ENCODE measurements at places on chromosomes 16 and 17.

DNA sequence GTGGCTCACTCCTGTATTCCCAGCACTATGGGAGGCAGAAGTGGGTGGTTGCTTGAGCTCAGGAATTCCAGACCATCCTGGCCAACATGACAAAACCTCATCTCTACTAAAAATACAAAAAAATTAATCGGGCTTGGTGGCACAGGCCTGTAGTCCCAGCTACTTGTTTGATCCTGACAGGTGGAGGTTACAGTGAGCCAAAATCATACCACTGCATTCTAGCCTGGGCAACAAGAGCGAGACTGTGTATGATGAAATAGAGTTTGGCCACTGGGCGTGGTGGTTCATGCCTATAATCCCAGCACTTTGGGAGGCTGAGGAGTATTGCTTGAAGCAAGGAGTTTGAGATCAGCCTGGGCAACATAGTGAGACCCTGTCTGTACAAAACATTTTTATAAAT, 173.3 kb downstream of the TANC2 start:
- no peak for DNase-seq

- no peak for DNase-seq
These were observed 16.8 kb upstream of the ENGASE start for GRCh38 chr17:79057737-79058385.

- DNase-seq = peak; percentile 75
These were observed 204.1 kb upstream of the CIBAR2 start for GRCh38 chr16:85316321-85316919.

GRCh38 chr16:53583401-53583800, 80.4 kb upstream of the AKTIP start:
- no peak for DNase-seq

GRCh38 chr17:65100316-65101140, 36.6 kb upstream of the RGS9 start:
- DNase-seq = peak; percentile 83

- DNase-seq = no peak
These were observed 44.8 kb downstream of the UTP18 start for GRCh38 chr17:51305182-51305581.

DNA sequence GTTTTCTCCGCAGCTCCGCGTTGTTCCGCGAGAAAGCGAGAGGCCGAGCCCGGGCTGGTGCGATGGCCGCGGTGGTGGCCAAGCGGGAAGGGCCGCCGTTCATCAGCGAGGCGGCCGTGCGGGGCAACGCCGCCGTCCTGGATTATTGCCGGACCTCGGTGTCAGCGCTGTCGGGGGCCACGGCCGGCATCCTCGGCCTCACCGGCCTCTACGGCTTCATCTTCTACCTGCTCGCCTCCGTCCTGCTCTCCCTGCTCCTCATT, 404 bp downstream of the EMC6 start:
- DNase-seq = no peak

DNA sequence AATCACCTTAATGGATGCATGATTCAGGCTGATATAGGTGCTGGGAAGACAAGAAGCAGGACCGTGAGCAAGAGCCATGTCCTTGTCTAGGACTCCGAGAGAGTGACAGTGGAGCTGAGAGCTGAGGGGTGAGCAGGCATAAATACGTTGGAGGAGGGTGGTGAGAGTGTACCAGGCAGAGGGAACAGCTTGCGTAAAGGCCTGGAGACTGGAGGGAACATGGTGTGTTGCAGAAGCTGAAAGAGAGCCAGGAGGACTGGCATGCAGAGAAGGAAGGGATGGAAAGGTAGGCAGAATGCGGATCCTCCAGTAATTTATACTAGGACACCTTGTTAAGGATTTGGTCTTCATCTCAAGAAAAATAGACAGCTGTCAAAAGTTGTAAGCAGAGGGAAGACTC, 653.2 kb downstream of the HS3ST4 start:
- no peak for DNase-seq

- DNase-seq = no peak
These were observed 111.9 kb upstream of the TNRC6C start for GRCh38 chr17:77846531-77847085.

DNA sequence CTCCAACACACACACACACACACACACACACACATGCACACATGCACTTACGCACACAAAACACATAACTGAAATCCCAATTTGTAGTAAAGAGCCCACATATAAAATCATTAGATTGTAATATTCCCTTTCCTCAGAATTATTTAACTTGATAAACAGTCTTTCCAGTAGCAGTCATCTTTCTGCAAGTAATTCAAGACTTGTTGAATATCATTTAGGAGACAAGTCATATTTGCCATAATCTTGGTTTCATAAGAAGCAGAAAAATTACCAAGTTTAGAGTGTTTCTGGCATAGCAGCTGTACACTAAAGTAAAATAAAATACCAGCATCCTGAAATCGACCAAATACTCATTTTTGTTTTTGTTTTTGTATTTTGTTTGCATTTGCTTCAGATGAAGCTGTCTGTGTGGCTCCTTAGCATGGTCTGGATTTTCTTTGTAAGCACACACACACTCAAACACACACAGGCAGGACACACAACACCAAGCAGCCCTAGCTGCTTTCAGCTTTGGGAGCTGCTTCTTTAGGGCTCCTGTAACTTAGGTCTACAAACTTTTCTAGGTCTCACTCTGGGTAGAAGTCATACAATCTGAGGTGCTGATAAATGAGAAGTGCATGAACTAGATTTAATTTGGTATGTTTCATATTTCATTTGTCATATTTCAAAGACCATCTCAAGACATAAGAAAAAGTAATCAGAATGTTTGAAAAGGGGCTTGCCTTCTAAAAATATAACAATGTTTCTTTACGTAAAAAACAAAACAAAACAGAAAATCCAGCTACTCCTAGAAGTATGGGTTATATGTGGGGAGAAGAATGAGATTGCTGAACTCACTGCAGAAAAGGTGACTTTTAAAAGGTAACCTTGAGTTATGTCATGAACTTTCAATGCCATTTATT, 3.0 kb downstream of the SALL1 start:
- DNase-seq = no peak

DNA sequence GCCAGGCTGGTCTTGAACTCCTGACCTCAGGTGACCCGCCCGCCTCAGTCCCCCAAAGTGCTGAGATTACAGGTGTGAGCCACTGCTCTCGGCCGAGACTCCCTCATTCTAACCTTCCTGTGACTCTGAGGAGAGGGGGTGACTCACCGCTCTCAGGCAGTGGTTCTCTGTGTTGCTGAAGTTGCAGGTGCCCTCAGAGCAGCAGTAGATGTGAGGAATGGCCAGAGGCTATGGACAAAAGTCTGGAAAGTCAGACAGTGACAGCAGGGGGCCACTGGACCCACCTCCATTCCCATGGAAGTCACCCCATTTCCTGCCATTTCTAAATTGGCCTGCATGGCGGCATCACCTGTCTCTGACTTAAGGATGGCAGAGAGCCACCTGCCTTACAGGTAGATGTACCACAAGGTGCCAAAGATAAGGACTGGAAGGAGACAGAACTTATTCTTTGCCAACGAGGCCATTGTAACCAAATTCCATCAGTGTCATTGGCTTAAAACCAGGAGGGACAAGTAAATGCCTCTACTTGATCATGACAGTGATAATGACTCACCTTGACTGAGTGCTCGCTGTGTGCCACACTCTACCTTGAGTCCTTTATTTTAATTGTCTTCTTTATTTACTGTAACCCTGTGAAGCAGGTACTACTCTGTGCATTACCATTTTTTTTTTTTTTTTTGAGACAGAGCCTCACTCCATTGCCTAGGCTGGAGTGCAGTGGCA, 15.3 kb upstream of the CNOT1 start:
- DNase-seq = no peak

- DNase-seq = peak; percentile 23
These were observed 68.7 kb downstream of the AIPL1 start for GRCh38 chr17:6366221-6366666.

GRCh38 chr16:65202461-65202860, 80.6 kb upstream of the CDH11 start:
- no peak for DNase-seq

DNA sequence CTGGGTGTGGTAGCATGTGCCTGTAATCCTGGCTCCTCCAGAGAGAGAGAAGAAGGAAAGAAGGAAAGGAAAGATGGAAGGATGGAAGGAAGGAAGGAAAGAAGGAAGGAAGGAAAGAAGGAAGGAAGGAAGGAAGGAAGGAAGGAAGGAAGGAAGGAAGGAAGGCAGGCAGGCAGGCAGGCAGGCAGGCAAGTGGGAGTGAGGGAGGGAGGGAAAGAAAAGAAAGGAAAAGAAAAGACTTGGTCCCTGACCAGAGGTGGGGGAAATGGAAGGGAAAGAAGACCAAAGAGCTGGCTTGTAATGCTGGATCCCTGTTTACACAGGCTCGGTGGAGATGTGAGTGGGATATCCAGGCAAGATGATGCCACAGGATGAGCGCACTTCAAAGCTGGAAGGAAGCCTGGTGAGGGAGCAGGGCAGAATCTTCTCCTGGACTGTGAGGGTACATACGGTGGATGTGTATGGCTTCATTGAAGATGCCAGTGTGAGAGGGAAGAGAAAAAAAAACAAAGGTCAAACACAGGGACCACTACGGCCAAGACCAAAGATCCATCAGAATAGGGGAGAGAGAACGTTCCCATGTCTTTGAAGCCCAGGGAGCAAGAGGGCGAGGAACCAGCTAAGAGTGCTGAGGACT, 2.1 kb downstream of the CES1 start:
- DNase-seq = no peak

DNA sequence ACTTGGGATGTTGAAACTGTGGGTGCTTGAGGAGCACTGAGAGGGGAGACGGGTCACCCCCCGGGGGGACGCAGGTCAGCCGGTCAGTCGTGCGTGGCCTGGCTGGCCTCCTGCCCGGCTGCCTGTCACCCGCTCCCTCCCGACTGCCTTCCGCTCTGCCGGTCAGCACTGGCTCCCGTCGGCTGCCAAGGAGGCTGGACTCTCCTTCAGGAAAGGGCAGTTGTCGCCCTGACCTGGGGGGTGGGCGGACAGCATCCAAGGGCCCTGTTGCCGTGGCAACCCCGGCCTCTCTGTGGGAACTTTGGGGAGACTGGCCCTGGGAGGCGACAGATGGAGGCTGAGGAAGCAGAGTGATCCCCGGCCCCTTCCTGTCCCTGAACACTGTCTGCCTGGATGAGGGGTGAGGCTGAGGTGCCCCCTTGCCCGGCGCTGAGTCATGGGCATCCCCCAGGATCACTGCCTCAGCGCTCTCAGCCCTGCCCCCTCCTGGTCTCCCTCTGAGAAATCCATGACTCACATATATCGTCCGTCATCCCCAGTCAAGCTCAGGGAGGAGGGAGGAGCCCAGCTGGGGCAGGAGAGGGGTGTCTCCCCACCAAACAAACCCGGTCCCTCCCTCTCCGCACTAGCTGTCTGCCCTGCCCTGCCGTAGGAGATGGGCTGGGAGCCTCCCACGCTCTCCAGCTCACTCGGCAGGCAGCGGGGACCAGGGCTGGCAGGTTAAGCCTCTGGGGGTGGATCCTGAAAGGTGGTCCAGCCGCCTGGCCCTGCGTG, at the start of gene ADGRG1:
ADGRG1 (plus strand) TSS at position 623 of the 774 bp plus-strand sequence. CDS start 21,658 bp downstream, outside the sequence.
- DNase-seq = peak; percentile 54

DNA sequence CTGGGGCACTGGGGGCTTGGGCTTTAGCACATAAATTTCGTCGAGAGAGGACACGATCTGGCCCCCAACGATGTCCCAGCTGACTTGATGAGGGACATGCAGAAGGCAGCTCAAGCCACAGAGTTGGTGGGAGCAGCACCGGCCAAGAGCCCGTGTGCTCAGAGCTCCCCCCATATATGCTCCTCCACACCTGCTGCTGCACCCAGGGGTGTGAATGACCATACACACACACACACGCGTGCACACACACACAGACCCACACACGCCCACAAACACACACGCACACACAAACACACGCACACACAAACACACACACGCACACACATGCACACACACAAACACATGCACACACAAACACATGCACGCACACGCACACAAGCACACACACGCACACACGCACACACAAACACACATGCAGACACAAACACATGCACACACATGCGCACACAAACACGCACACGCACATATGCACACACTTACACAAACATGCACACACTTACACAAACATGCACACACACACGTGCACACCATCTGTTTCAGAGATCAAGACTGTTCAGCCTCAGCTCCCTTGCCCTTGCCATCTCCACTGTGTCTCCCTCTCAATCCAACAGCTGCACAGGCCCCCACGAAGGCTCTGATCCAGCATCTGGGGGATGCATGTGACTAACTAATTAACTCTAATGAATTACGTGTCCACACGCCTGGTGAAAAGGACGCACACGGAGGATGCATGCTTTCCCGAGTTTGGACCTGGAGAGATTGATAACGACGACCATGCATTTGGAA, 85.6 kb upstream of the TNRC6C start:
- DNase-seq = no peak

DNA sequence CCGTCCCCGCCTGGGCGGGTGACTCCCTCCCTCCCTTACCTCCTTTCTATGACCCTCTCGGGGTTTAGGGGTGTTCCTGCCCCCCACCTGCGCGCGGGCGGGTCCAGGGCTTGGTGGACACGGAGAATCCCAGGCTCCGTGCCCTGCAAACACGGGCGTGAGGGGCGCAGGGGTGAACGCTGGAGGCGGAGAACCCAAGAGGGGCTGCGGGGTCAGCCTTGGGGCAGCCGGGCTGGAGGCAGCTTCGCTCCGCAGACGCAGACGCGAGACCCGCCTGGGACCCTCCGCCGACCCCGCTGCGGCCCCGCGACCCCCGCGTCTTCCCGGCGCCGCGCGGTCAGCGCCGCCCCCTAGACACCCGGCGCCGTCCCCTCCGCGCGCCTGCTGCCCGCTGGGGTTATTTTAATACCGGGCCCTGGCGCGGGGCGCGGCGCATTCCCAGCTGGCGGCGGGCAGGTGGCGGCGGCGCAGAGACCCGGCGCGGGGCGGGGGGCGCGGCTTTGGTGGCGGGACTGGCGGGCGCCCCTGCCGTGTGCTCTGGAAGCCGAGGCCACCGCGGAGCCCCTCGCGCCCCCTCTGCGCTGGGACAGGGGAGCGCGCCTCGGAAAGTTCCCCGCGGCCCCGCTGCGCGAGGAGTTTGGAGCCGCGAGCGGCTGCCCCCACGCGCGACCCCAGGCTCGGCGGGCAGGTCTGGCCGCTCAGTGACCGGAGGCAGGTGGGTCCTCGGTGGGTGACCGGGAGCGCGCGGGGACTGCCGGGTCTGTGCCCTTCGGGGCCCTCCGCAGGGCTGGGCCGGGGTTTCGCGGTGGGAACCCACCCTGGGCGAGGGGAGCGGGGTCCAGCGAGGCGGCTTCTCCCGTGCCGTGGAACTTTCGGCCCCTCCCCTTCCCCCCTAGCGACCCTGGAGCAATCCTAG, at the start of gene UTS2R:
UTS2R (plus strand) TSS at position 433 of the 916 bp plus-strand sequence. CDS start 2,560 bp downstream, outside the sequence.
- DNase-seq = peak; percentile 55

DNA sequence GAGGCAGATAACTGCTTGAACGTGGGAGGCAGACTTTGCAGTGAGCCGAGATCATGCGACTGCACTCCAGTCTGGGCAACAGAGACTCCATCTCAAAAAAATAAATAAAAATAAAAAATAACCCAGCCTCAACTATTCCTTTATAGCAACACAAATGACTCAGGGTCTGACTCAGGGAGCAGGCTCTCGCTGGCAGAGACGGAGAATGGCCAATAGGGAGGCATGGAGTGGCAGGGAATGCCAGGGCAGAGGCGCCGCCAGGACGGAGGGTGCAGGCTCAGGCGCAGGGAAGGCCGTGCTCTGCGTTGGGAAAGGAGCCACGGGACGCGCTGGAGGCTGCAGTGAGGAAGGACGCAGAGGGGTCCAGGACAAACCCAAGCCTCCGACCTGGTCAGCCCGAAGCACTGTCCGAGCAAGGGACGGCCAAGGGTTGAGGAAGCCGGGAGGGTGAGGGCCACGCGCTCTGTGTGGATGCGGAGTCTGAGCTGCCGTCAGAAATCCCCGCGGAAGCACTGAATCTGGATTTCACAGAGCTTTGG, 40.3 kb downstream of the PKD1 start:
- DNase-seq = no peak

GRCh38 chr17:63919311-63919723, 678 bp upstream of the GH1 start:
- peak; percentile 81 for DNase-seq
